ENCODE measurements at places on chromosomes 1 and 21.
A peak's percentile ranks its signal among the peaks of the same experiment; 100 is the strongest.

GRCh38 chr1:78061825-78062523, 16.2 kb downstream of the GIPC2 start:
- DNase-seq: no peak

DNA sequence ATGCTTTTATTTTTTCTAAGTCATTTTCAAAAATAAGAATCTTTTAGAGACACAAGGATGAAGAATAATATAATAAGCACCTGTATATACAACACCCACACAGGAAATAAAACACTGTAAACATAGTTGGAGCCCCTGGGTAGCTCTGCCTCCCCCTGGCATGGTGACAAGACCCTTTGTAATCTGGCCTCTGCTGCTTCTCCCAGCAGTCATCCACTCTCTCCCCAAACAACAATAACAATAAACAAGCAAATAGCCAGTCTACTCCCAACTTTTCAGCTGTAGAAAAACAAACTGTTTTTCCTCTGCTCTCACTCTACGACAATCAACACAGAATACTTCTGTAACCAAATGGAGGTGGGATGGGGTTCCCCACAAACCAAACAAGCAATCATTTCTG, 110.1 kb downstream of the CSMD2 start:
- DNase-seq: no peak

DNA sequence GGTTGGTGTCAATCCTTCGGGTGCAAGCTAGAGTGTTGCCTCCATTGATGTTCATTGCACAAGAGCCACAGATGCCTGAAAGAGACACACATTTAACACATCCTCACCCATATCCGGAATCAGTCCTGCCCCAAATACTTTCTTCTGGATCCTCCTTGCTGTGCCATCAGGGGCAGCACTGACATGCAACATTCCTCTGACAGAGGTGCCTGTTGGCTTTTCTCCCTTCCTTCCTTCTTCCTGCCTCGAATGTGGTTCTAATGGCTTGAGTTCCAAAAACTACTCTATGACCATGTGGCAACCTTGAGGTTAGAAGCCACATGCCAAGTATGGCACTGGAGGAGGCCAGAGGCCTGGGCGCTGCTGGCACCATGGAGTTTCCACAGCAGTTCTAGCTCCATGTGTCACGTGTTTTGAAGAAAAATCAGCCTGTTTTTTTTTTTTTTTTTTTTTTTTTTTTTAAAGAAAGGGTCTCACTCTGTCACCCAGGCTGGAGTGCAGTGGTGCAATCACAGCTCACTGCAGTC, 17.0 kb upstream of the ATP13A2 start:
- DNase-seq: no peak

GRCh38 chr1:23102289-23102688, 66.4 kb downstream of the LUZP1 start:
- no peak for DNase-seq

DNA sequence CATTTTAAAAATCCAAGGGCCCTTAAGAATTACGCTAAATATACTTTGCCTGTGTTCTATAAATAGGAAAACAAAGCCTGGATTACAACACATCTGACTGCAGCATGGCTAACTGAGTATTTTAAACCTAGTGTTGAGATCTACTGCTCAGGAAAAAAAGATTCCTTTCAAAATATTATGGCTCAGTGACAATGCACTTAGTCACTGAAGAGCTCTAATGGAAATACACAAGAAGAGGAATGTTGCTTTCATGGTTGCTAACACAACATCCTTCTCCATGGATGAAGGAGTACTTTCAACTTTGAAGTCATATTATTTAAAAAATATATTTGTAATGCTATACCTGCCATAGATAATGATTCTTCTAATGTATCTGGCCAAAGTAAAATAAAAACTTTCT, 248.3 kb upstream of the NEGR1 start:
- no peak for DNase-seq

- no peak for DNase-seq
Observed at GRCh38 chr1:15943992-15944307, 32.0 kb downstream of the ZBTB17 start.

GRCh38 chr1:230591678-230592077, 50.6 kb upstream of the COG2 start:
- DNase-seq: no peak

DNA sequence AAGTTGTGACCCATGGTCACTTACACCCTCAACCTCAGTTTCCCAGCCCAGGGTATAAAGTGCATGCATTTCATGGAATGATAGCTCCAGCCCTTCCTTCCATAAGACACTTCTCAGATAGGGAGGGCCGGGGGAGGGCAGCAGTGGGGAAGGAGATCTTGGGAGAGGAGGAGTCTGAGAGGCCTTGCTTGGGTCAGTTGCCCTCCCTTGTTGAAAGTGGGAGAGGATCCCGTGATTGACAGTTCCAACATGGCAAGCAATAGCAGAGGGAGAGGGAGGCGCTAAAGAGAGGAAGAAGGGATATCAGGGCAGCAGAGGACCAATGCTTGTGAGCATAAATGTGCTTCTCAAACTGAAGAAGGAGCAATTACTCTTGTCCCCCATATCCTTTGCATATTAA, 244.4 kb downstream of the CHRM3 start:
- no peak for DNase-seq

- no peak for DNase-seq
Observed at GRCh38 chr1:75528001-75528400, 82.9 kb downstream of the SLC44A5 start.

- DNase-seq: no peak
Observed at GRCh38 chr1:107786203-107786845, 178.7 kb downstream of the VAV3 start.

DNA sequence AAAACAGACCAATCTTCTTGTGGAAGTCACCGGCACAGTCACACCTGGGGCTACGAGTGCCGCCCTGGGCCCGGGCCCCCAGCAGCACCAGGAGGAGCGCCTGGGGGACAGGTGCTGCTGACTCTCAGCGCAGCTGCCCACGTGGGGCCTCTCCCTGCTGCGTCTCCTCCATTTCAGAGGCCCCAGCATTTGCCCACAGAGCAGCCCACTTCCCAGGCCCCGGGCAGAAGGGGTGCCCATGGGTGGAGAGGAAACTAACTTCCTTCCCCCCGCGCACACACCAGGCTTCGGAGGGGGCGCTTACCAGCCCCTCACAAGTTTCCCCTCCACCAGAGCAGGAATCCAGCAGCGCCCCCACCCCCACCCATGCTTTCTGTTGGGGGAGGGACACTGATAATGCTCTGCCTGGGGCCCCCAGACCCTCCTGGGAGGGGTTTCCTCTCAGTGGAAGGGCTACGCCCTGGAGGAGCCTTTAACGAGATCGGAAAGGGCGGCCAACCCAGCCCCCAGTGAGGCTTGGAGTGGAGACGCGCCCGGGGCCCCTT, 440 bp downstream of the TNFRSF25 start:
- no peak for DNase-seq

GRCh38 chr1:41902664-41903063, 16.1 kb downstream of the HIVEP3 start:
- no peak for DNase-seq

- DNase-seq: no peak
Observed at GRCh38 chr1:30466610-30467009, 256.8 kb downstream of the MATN1 start.

DNA sequence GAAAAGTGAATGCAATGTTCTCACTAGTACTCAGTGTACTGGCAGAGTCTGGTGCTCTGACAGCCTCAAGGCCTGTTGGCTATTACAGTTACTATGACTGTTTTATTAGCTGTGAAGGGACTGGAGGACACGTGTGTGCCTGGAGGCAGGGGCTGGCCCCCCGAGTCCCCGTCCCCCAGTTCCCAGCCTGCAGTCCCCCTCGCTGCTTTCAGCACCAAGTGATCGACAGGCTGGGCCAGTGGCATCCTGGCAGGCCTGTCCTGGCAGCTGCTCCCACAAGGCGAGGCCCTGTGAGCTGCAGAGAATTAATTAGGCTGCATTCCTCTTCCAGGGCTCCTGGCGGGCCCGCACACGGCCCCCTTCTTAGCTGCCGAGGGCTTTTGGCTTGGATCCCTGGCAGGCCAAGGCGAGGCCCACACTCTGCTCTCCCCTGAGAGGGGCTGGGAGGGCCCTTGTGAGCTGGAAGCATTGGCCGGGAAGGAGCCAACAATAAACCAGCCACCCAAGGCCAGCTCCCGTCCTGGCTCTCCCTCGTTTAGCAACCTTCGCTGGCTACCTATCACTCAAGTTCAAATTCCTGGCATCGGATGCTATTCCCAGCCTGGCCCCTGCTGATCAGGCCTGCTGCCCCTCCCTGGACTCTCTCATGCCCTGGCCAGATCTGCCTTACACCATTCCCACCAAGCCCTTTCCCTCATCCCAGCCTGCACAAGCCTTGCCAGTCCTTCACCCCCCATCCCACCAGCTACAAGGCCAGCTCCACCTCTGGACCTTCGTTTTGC, 9.8 kb downstream of the EDN2 start:
- no peak for DNase-seq

DNA sequence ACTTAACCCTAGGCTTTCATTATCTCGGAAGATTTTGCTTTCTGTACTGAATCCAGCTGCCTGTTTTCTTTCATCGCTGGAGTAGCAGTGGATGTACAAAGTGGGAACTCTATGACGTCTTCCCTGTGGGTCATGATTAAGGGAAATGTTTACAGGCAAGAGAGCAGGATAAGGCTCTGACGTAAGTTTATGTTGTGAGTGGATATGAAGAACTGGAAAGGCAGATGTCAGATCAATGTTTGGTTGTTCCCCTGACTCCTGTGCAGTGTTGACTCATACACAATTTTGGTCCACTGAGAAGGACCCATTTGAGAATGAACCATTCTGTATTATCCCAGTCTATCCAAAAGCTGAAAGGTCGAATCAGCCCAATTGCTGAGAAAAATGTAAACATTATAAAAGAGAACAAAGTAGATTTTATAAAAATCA, 292.4 kb downstream of the GRIK1 start:
- no peak for DNase-seq

DNA sequence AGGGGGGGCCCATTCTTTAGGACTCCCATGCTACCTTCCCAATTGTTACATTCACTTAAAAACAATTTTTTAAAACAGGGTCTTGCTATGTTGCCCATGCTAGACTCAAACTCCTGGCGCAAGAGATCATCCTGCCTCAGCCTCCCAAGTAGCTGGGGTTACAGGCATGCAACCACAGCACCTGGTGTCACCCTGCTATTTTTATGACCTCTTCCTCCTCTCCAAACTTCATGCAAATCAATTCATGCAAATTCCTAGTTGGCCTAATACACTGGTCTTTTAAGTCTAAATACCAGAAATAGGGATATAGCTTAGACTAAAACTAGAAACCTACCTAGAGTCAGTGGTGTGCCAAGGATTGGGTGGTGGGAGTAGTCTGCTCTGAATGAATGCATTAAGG, 30.1 kb downstream of the CDKN2C start:
- DNase-seq: no peak

- peak; percentile 11 for DNase-seq
Observed at GRCh38 chr1:39105841-39106765, 80.0 kb downstream of the NDUFS5 start.

GRCh38 chr1:29973406-29973805, 737.1 kb downstream of the PTPRU start:
- DNase-seq: no peak

DNA sequence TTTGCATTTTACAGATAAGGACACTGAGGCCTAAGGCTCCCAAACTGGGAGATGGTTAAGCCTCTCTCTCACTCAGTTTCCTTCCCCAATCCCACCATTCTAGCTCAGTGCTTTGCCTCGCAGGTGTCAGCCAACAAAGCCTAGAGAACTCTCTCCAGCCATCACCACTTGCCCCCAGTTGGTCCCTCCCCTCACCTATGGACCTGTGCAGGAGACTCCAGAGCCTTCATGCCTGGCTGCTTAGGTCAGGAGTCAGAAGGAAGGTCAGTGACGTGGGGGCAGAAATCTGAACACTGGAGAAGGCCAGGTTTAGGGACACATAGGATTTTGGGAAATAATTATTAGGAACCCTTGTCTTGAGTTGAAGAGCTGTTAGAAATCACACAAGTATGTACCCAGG, 295.3 kb downstream of the PTPRU start:
- no peak for DNase-seq

DNA sequence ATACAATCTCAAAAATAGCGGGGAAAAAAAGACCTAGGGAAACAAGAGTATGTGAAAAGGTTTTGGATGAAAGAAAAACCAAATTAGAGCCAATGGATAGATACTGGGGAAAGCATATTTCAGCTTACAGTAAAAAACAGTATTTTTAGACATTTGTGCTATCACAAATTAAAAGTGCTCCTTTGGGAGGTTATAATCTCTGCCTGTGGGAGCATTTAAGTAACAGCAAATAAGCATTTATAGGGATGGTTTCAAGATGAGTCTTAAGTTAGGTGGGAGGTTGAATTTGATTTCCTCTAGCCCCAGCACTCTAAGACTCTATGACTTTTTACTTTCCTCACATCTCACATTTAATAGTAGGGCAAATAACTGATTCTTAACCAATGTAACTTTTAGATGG, 79.6 kb upstream of the SLFNL1 start:
- DNase-seq: no peak

- DNase-seq: no peak
Observed at GRCh38 chr1:1228187-1228586, 3.6 kb downstream of the SDF4 start.

GRCh38 chr1:95094923-95095322, 22.2 kb upstream of the ALG14 start:
- DNase-seq: no peak

GRCh38 chr21:26833460-26833939, 11.7 kb downstream of the ADAMTS1 start:
- DNase-seq: no peak

- DNase-seq: no peak
Observed at GRCh38 chr1:14003552-14003951, 303.6 kb downstream of the PRDM2 start.

GRCh38 chr1:10513199-10513598, 38.4 kb downstream of the PEX14 start:
- DNase-seq: no peak

DNA sequence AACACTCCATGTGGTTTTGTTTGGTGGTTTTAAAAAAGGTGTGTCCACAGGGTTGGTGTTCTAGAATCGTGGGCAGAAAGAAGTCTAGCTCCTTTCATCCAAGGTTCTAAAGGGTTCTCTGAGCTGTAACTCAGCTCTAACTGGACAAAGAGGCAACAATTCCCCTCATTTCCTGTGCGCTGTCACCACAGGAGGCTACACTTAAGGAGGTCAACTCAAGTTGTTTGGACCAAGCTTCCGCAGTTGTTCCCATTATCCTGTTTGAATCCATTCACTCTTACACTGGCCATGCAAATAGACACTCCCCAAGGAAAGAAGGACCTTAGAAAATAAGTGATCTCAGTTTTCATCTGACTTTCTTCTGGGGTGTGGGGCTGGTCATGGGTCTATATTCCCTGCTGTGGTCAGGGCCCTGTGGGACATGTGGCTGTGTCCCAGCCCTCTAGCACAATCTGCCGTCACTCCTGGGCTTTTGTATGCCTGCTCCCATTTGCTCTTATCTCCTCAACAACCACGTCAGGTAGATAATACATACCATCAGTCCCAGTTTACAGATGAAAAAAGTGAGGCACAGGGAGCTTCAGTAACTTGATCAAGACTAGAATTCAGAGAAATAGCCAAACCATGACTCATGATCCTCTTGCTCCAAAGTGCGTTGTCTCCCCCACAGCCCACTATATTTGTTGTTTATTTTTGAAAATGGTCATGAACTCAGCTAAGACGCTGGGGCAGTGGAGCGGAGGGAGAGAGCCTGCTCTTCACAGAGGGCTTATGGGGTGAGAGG, 103.6 kb downstream of the RHOU start:
- DNase-seq: no peak

- no peak for DNase-seq
Observed at GRCh38 chr1:68521286-68521685, 24.4 kb upstream of the DEPDC1 start.

GRCh38 chr1:218255090-218255489, 30.0 kb upstream of the RRP15 start:
- no peak for DNase-seq
